ENCODE measurements at places on chromosomes 3 and 15.

- DNase-seq: no peak
These were observed 682.5 kb downstream of the NR2F2 start for GRCh38 chr15:97012986-97013385.

DNA sequence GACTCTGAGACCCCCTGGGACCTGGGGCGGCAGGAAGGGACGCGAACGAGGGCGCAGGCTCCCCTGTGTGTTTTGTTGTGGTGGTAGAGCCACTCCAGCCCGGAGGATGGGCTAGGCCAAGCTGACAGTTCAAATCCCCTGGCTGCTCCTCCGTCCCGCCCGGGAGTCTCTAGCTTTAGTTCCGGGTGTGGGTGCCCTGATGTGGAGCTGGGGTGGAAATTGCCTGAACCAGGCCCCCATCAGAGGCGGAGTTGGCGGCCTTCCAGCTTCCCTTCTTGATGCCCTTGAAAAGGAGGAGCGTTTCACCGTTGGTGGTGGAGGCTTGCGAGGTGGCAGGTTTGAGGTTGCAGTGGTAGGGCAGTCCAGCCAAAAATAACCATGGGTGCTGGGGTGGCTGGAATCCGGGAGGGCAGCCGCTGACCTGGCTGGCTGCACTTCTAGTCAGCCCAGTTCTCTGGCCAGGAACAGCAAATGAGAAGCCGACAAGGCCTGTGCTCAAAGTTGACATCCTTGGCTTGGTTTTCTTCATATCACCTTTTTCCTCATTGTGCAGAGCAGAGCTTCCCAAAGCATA lies 817 bp downstream of the CLK3 start:
- peak; percentile 76 for DNase-seq

- DNase-seq: no peak
These were observed 195.6 kb downstream of the TCF12 start for GRCh38 chr15:57114070-57114469.

DNA sequence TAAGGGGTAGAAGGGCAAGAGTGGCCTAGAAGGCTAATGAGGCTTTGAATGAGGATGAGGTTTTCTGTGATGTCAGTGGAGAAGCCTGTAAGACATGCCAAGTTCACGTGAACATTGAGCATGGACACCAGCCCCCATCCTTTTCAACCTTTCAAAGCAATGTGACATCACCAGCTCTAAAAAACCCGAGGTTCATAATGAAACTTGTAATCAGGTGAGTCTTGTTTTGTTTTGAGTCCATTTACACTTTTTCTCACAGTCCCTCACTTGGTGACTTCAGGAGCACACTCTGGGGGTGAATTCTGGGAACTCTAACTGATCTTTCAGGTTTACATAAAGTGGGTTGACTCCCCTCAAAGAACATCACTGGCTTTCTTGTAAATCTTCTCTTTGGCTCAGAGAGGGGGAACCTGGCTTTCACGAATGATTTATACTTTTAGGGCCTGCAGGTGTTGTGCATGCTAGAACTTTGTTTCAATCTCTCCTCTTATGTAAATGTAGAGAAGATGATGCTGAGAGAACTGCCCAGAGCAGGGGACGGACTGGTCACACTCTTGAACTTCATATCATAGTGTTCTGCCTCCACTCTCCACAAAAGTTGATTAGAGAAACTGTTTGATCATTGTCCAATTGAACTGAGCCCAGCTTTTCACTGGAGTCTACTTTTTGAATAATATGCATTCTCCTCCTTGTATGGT lies 224.7 kb upstream of the SATB1 start:
- DNase-seq: peak; percentile 9

GRCh38 chr3:195868336-195868865 lies 40.0 kb downstream of the TNK2 start:
- no peak for DNase-seq

GRCh38 chr15:68733666-68734065 lies 87.0 kb downstream of the ANP32A start:
- no peak for DNase-seq

DNA sequence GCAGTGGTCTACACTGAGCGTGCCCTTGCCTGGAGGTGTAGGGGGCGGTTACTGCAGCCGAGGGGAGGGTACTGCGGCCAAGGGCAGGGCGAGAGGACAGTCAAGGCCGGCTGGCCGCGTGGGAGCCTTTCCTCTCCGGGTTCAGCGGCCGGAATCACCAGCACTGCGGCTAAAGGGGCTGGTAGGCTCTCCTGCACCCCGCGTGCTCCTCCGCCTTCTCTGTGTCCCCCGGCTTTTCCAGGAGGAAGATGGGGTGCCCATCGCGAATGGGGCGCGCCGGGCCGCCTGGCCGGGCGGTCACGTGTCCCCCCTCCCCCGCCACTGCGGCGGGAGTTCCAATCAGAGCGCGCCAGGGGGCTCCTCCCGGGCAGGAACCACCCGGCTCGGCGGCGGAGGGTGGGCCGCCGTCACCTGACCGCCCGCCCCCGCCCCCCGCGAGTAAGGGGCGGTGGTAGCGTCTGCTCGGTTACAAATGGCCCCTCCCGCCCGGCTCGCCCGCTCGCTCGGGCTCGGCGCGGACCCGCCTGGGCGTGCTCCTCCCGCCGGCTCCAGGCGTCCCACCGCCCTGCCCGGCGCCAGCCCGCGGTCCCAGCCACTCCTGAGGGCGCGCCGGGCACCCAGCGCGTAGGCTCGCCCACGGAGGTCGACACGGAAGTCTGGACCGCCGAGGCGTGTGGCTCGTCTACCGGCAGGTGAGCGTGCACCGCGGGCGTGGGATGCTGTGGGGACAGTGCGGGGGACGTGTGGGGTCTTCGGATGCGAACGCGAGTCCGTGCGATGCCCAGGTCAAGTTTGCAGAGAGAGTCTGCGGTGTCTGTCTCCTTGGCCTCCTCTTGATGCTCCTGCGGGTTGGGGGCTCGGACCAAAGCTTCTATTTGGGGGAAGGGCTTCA lies 242.6 kb upstream of the TOPAZ1 start:
- no peak for DNase-seq

- no peak for DNase-seq
These were observed 18.7 kb upstream of the SLCO2A1 start for GRCh38 chr3:134048278-134048996.

GRCh38 chr15:73298522-73299245 lies 70.1 kb downstream of the HCN4 start:
- DNase-seq: no peak

GRCh38 chr15:34754171-34754601 lies 612 bp downstream of the GJD2 start:
- no peak for DNase-seq

DNA sequence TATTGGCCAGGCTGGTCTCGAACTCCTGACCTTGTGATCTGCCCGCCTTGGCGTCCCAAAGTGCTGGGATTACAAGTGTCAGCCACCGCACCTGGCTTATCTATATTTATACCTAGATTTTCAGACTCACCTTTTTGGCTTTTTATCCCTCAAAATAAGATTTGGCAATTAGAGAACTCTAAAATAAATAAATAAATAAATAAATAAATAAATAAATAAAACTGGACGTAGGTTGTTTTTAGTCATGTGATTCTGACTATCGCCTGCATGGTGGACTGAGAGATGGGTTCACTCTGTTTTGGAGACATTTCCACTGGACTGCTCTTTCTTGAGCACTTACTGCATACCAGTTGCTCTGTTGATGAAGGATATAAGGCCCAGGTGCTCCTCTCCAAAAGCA lies 46.2 kb upstream of the AKAP13 start:
- no peak for DNase-seq

DNA sequence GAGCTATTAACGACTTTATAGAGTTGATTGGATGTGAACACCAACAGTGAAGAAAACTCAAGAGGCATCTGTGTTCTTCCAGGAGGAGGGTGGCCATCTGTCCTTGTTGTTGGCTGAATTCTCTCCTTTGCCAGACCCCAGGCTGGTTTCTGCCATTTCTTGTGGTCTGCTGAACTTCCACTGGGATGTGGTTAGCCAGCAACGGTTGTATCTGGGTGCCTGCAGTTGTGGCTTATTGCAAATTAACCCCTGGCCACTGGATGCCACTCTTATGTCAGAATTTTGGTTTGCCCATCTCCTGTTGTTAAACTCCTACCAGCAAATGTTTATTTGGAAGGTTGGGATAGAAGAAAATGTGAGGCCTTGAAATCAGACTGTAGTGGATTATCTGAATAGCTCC lies 163.6 kb upstream of the TBC1D5 start:
- DNase-seq: no peak

DNA sequence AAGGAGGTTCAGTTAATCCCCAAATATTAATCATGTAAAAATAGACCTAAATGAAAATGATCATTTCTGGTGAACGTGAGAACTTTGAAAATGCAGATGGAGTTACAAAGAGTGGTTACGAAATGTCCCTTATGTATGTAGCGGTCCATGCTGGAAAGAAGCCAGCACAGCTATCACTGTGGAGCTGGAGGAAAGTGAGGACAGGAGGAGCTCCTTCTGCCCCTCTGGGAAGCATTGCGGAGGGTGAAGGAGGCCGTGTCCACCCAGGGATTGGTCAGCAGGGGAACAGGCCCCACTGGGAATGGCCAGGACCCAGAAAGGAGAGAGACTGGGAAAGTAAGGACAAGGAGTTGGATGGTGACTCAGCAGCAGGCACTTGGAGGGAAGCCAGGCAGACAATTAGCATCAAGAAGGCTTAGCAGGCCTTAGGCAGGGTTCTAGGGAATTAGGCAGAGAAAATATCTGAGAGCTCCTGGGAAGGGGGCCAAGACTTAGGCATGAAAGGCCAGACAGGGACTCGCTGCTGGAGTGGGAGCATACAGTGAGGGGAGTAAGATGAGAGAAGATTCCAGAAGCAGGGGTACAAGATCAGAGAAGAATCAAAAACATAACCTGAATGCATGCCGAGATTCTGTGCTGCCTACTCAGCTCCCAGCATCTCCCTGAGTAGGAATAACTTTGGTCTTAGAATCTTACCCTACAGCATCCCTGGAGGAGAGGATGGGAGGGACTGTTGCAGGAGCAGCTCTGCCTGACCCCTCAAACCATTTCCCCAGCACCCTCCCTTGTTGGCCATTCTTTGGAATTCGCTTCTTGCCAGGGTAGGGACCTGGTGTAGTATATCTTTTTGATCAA lies 171.0 kb upstream of the UMPS start:
- no peak for DNase-seq

DNA sequence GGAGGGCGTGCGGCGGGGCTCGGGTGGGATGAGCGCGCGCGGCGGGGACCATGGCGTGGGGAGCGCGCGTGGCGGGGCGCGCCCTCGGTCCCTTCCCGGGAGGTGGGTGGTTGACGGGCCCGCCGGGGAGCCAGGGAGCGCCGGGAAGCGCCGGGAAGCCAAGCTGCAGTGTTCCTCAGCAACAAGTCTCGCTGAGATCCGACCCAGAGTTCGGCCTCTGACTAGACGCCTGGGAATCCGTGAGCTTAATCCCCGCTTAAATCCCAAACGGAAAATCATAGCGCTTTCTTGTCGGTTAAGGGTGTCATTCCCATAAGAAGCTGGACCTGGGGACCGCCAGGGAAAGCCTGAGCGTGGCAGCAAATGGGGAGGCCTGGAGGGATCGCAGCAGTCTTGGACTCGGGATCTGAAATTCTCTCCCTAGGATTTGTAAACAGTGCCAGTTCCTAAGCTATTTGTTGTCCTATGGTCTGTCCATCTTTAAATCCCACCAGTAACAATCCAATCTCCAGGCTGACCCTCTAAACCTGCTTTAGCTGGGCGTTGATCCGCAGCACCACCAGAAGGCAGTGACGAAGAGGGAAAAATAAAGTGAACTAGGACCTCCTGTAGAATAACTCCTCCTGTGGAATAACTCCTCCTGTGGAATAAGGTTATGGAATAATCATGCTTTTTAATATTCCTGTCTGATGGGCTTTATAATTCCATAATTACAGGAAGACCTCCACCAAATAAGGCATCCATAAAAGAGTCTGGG lies 570 bp upstream of the NEDD4 start:
- DNase-seq: no peak

DNA sequence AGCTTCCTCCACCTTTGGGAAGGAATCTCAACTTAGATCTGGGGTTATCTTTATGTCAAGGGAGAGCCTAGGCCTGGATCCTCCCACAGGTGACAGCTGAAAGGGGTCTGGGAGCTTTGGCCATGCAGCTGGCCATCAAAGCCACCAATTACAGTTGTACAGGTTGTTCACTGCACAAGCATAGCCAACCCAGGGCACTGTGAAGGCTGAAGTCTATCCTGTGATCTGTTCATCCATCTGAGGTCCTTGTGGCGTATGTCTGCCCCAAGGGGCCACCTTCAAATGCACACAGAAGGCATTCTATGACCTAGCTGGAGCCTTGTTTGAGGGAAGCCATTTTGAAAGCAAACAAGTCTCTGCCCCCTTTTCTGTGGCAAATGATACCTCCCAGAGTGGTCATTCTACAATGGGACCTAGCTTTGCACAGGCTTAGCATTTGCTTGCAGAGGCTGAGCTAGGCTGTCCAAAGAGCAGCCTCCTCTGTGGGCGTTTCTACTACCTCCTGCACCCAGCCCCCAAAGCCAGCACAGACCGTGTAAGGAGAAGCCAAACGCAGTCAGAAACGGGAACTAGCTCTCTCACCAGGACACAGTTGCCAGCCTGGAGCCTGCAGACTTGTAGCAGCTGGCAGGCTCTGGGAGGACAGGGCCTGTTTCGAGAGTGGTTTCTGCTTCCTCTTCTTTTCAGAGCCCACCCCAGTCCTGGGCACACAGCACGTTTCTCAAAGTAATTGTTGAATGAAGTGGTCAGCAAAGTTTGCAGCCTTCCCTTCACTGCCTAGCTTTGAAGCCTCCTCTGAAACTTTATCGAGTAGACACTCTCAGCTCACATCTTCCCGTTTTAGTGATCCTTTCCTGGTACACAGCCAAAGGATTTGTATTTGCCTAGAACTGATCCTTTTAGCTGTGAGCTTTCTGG lies 157.3 kb upstream of the SMAD3 start:
- DNase-seq: no peak

GRCh38 chr3:137438561-137438960 lies 325.6 kb upstream of the SOX14 start:
- no peak for DNase-seq

DNA sequence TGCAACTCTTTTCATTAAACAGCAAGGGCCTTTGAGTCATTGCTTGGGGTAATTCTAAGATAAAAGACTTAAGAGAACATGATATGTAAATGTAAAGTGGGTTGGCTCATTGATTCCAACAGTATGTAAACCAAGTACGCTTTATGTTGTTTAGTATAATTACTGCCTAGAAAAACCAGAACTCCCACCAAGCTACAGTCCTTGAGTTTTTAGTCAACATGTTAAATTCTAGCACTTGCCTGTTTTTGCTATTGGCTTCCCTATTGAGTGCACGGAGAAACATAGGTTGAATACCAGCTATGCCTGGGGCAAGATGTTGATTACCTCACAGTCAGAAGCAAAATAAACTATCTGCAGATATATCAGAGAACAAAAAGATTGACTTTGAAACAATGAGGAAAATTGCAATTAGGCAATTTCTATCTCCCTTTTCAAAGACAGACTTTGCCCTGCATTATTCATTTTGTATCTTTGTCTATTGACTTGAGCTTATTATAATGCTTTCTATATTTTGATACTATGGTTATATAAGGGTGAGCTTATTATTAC lies 179.3 kb downstream of the ZPLD1 start:
- no peak for DNase-seq

- DNase-seq: no peak
These were observed 707.7 kb upstream of the EPHA6 start for GRCh38 chr3:96106701-96107100.

Data from activated CD4-positive, alpha-beta T cell treated with anti-CD3 and anti-CD28 coated beads, Interleukin-2, amount 50 U/mL, for 1 hour (primary cell).